Esophagus squamous epithelium (tissue), 5 donors: ENCODE measurements at places on chromosomes 5 and 9. TPM values are rescaled to one million over a fixed set of nuclear protein-coding genes. Genes with fewer than 3 reads are reported as not detected.

- DNase-seq: no peak
- peaks cover 69% of the 10 kb centered on the region for H3K36me3 ChIP-seq
- peaks cover 7% of the 10 kb centered on the region for H3K4me1 ChIP-seq
- H3K4me3 ChIP-seq: no peak overlapping the region
- no peaks in the 10 kb centered on the region for H3K27me3 ChIP-seq
- no peak overlapping the region for H3K27ac ChIP-seq
Measured at GRCh38 chr5:178212241-178213002, 8.1 kb downstream of the HNRNPAB start.

GRCh38 chr5:178583279-178583678, 6.9 kb downstream of the COL23A1 start:
- no peak overlapping the region for H3K27ac ChIP-seq
- H3K27me3 ChIP-seq: peaks cover 49% of the 10 kb centered on the region
- H3K36me3 ChIP-seq: no peaks in the 10 kb centered on the region
- no peak for DNase-seq
- H3K4me1 ChIP-seq: no peaks in the 10 kb centered on the region
- no peak overlapping the region for H3K4me3 ChIP-seq

DNA sequence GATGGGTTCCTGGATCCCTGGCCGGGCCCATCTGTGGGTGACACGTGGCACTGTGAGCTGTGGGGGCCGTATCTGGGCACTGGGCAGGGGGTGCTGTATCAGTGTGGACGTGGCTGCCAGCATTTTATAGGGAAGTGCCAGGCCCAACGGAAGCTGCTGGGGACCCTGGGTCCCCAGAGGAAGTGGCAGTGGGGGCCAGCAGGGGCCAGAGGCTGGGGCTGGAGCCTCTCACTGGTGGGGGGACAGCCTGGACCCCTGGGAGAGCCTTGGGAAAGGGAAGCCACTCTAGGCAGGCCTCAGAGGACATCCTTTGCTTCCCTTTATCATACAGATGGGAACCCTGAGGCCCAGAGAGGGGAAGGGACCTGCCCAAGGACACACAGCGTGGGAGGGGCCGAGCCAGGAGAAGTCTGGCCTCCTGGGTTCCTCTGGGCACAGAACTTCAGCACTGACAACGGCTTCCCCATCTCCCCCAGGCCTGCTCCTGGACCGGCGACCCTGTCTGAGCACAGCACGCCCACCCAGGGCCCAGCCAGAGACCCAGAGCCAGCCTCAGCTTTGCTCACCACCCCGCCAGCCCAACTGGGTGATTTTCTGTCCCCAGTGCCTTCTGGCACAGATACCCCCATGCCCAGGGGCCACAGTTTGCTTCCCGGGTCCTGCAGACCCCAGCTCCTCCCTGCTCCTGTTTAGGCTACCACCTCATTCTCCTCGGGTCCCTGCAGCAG, 15.5 kb upstream of the LAMC3 start:
- no peak overlapping the region for H3K4me3 ChIP-seq
- H3K27me3 ChIP-seq: no peaks in the 10 kb centered on the region
- no peaks in the 10 kb centered on the region for H3K4me1 ChIP-seq
- DNase-seq: no peak
- no peak overlapping the region for H3K27ac ChIP-seq

DNA sequence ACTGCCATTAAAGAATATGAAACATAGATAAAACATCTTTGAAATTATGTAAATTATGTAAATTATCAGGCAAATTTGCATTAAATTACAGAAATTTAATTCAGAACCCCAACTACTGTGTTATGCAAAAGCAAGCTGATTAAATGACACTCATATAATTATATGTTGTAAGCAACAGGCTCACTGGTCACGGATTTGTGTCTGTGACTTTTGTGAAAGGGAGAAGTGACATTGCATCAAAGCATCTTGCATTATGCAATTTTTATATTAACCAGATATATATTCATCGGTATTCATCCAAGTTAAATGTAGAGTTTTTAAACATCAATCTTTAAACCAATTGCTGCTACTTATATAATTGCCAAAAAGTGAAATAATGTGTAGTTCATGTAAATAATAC, 13.0 kb upstream of the GLIPR2 start:
- no peak for DNase-seq
- H3K27me3 ChIP-seq: no peaks in the 10 kb centered on the region
- H3K4me3 ChIP-seq: no peak overlapping the region
- H3K36me3 ChIP-seq: peaks cover 30% of the 10 kb centered on the region
- H3K27ac ChIP-seq: no peak overlapping the region

DNA sequence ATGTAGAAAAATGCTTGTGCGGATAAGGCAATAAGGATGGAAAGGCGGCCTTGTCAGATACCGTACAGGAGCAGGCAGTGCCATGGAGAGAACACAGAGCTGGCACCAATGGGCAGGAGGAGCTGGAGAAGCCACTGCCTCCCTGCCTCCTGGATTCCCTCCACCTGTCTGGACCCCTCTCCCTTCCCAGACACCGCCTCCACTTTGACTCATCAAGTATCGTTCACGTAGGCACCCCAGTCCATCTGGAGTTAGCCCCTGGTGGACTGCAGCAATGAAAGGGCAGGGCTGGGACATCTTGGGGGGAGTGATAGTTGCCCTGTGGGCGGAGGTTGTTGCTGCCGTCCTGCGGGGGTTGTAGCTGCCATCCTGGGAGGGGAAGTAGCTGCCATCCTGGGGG, 232.0 kb downstream of the ROR2 start:
- H3K4me1 ChIP-seq: peaks cover 20% of the 10 kb centered on the region
- no peaks in the 10 kb centered on the region for H3K27me3 ChIP-seq
- H3K36me3 ChIP-seq: no peaks in the 10 kb centered on the region
- no peak overlapping the region for H3K27ac ChIP-seq
- no peak overlapping the region for H3K4me3 ChIP-seq

DNA sequence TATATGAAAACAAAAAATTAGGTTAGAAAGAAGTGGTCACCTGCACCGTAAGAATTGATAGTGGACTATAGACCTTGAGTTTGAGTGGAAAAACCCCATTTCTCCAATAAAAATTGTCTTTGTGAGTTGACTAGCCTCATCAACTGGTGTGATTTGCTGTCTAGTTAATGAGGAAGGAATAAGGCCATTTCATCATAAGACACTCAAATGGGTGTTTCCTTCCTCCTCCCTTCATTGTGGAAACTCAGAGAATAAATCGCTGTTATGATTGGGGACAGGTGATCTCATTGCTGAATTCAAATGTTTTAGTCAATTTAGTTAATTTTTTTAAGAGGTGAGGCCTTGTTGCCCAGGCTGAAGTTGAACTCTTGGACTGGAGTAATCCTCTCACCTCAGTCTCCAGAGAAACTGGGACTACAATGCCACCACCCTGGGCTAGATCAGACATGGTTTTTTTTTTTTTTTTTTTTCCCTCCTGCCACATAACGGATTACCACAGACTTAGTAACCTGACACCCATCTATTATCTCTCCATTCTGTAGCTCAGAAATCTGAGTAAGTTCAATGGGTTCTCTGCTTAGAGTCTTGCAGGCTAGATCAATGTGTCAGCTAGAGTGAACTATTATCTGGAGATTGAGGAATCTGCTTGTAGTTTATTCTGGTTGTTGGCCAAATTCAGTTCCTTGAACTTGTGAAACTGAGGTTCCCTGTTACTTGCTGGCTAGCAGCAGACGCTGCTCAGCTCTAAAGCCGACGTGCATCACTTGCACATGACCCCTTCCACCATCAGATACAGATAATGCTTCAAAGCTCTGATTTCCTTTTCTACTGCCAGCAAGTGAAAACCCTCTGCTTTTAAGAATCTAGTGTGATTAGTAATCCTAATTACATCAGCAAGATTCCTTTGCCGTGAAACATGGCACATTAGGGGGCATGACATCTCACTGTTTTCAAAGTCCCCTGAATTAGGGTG, 663.8 kb upstream of the CDH9 start:
- H3K36me3 ChIP-seq: no peaks in the 10 kb centered on the region
- H3K4me3 ChIP-seq: no peak overlapping the region
- H3K27ac ChIP-seq: no peak overlapping the region

DNA sequence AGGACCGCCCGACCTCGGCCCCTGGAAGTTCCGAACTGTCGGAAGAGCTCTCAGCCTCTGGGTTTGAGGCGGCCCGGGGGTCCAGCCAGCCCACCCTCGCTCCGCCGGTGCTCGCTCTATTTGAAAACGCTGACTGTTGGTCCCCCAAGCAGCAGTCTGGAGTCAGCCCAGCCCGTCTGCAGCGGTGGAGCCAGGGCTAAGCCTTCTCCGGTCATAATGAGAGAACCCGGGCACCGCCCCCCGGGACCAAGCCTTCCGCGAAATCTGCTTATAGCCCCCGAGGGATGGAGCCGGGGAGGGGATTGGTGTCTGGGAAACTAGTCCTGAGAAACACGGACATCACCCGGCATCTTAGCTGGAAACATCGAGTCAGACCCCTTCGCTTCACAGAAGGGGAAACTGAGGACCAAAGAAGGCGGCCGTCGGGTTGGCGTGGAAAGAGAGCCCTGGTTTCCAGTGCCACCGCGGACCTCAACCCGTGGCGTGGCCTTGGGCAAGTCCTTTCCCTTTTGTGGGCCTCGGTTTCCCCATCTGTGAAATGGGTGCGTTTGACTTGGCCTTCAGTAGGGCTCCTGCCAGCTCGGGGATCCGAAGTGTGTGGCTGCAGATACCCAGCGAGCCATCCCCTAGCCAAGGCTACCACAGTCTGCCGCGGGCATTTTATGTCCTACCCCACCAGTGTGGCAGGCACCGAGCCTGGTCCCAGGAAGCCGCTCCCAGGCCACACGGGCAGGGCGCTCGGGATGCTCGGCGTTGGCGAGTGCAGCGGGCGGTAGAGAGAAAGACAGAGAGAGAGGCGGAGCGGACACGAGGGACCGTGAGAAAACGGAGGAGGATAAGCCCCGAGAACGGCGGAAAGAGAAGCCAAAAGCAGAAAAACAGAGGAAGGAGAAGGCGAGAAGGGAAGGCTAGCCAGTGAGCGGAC, 857 bp downstream of the ADAM19 start:
- peak overlapping the region; percentile 55 for H3K4me3 ChIP-seq
- H3K36me3 ChIP-seq: no peaks in the 10 kb centered on the region
- no peaks in the 10 kb centered on the region for H3K27me3 ChIP-seq
- peaks cover 17% of the 10 kb centered on the region for H3K4me1 ChIP-seq
- no peak for DNase-seq

DNA sequence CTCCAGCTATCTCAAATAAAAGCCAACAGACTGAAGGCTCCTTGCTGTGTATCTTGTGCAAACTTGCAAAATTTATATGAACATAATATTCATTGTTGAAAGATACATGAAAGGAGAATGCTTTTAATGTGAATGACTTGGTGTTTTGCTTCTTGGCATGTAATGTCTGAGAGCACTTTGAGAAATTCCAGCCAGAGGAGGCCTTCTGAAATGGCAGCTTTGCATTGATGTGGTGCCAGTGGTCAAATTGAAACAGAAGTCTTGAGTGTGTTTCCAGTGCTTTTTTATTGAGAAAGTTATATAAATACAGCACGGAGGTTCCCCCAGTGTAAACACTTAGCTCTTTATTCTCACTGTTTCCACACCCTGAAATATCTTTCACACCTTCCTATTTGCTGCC, 182.1 kb downstream of the ADCY2 start:
- DNase-seq: no peak
- no peaks in the 10 kb centered on the region for H3K27me3 ChIP-seq
- H3K4me1 ChIP-seq: no peaks in the 10 kb centered on the region
- no peak overlapping the region for H3K4me3 ChIP-seq

DNA sequence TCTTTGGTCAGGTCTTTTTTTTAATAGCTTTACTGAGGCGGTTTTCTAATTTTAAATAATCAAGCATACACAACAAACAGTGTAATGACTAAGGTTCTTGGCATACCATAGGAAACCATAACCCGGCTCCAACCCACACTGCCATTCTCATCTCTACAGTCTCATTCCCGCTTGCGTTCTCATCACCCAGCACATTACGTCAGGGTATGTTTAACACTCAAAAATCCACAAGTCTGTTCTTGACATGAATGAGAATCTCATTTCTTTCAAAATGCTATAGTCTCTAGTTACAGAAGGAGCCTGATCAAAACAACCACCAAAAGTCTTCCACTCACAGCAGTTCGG, 505 bp downstream of the C5orf34 start:
- H3K4me3 ChIP-seq: peak overlapping the region; percentile 74
- H3K4me1 ChIP-seq: peaks cover 32% of the 10 kb centered on the region
- DNase-seq: no peak
- no peaks in the 10 kb centered on the region for H3K36me3 ChIP-seq
- H3K27me3 ChIP-seq: no peaks in the 10 kb centered on the region

- DNase-seq: no peak
- no peak overlapping the region for H3K27ac ChIP-seq
- H3K4me1 ChIP-seq: peaks cover 18% of the 10 kb centered on the region
- peaks cover 81% of the 10 kb centered on the region for H3K27me3 ChIP-seq
Measured at GRCh38 chr5:322942-323879, 1.7 kb downstream of the AHRR start.

DNA sequence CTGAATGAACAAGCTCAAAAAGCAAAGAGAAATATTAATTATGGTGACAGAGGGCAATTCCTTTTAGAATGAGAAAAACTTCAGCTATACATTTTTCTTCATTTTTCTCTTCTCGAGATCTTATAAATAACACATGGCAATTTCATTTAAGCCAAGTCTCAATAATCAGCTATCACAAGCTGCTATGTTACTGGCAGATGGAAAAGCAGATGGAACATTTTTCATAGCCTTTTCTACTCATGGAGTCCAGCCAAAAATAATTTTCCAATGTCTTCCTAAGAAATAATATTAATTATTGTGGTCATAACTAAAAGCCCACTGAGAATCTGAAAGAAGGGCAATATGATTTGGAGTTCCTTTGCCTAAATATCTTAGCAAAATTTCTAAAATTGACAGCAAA, 35.6 kb downstream of the SKIC3 start:
- H3K27me3 ChIP-seq: no peaks in the 10 kb centered on the region
- no peak for DNase-seq
- no peak overlapping the region for H3K4me3 ChIP-seq
- no peaks in the 10 kb centered on the region for H3K36me3 ChIP-seq

GRCh38 chr5:135236228-135236907, 162.7 kb downstream of the MACROH2A1 start:
- H3K27me3 ChIP-seq: no peaks in the 10 kb centered on the region
- H3K4me1 ChIP-seq: peaks cover 73% of the 10 kb centered on the region
- H3K27ac ChIP-seq: peak overlapping the region; percentile 90
- no peak for DNase-seq

GRCh38 chr5:24232041-24232440, 412.7 kb downstream of the CDH10 start:
- no peaks in the 10 kb centered on the region for H3K36me3 ChIP-seq
- no peak overlapping the region for H3K27ac ChIP-seq
- no peak overlapping the region for H3K4me3 ChIP-seq
- H3K27me3 ChIP-seq: no peaks in the 10 kb centered on the region

- no peaks in the 10 kb centered on the region for H3K36me3 ChIP-seq
- no peaks in the 10 kb centered on the region for H3K27me3 ChIP-seq
- no peak overlapping the region for H3K4me3 ChIP-seq
- H3K4me1 ChIP-seq: no peaks in the 10 kb centered on the region
- no peak for DNase-seq
Measured at GRCh38 chr9:116466271-116467235, 220.6 kb upstream of the TRIM32 start.

RNF208 gene
- 2.4 TPM for total RNA-seq

PFN3 gene
- not detected for total RNA-seq

TYRP1 gene
- total RNA-seq: not detected
